ENCODE measurements at places on chromosomes 3 and 15. TPM values are rescaled to one million over a fixed set of nuclear protein-coding genes. Genes with fewer than 3 reads are reported as not detected.
A peak's percentile ranks its signal among the peaks of the same experiment; 100 is the strongest.

CYP11A1 gene
- total RNA-seq, result 1.3 TPM

IRAK2 gene
- total RNA-seq, result 4.7 TPM

PLCL2 gene
- total RNA-seq, result 9.3 TPM

FOXB1 gene
- not detected for total RNA-seq

- H3K36me3 ChIP-seq, result no peaks in the 10 kb centered on the region
- peaks cover 7% of the 10 kb centered on the region for H3K4me1 ChIP-seq
- H3K4me3 ChIP-seq, result no peak overlapping the region
- H3K27me3 ChIP-seq, result no peaks in the 10 kb centered on the region
- H3K27ac ChIP-seq, result no peak overlapping the region
Observed at GRCh38 chr3:107574650-107575049, 51.9 kb downstream of the BBX start.

DNA sequence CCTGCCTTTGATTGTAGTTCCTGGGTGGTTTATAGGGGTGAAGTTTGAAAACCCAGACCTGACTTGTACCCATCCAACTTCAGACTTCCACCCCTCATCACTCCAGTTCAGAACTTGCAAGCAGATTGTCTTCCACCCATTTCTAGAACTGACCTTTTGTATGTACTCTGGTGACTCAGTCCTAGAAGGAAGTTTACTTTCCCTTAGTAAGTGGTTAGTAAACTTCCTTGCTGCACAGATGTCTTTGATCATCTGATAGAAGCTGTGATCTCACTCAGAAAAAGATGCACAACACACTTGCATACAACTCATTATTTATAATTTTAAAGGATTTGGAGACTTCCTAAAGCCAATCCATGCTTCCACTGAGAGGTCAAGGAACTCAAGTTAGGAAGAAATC is 368.0 kb downstream of the MFSD1 start:
- H3K4me1 ChIP-seq, result peaks cover 9% of the 10 kb centered on the region
- H3K27ac ChIP-seq, result no peak overlapping the region
- no peaks in the 10 kb centered on the region for H3K36me3 ChIP-seq
- no peaks in the 10 kb centered on the region for H3K27me3 ChIP-seq
- H3K4me3 ChIP-seq, result no peak overlapping the region

DNA sequence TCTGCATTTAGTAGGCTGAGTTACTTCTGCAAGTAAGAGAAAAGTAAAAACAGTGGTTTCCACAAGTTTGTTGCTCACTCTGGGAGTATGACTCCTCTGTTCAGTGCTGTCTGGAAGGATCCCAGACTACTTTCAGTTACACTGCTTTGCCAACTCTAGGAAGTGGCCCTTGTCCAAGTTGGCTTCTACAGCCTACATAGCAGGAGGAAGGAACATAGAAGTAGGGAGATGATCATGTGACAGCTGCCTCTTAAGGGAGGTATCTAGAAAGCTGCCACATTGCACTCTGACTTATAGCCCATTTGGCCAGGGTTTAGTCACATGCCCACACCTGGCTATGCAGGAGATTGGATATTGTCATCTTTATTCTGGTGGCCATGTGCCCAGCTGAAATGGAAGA is 298.1 kb downstream of the NSUN3 start:
- DNase-seq, result no peak
- no peak overlapping the region for H3K27ac ChIP-seq
- no peaks in the 10 kb centered on the region for H3K27me3 ChIP-seq
- H3K4me1 ChIP-seq, result no peaks in the 10 kb centered on the region
- H3K36me3 ChIP-seq, result no peaks in the 10 kb centered on the region

- no peak overlapping the region for H3K27ac ChIP-seq
- H3K4me3 ChIP-seq, result no peak overlapping the region
- no peak for DNase-seq
- no peaks in the 10 kb centered on the region for H3K36me3 ChIP-seq
- H3K4me1 ChIP-seq, result no peaks in the 10 kb centered on the region
Observed at GRCh38 chr3:173761161-173761560, 363.6 kb downstream of the NLGN1 start.

DNA sequence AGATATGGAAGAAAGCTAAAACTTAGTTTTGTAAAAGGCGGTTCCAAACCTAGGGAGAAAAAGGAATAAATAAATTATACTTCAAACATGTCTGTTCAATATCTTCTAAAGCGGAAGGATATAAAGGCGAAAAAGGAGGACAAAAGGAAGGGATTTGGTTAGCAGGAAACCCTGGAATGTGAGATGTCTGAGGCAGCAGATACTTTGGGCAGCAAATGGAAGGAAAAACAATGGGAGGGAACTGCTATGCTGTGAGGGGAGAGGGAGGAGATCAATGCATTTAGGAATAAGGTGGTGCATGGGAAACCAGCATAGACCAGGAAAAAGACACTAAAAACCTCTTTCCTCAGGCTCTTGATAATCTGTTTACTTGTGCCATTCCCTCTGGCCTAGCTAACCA is 120.8 kb downstream of the DNAH12 start:
- H3K36me3 ChIP-seq, result no peaks in the 10 kb centered on the region
- H3K4me1 ChIP-seq, result no peaks in the 10 kb centered on the region
- no peak overlapping the region for H3K27ac ChIP-seq
- no peak for DNase-seq
- H3K27me3 ChIP-seq, result no peaks in the 10 kb centered on the region

GRCh38 chr3:18623220-18623619 is 198.1 kb upstream of the SATB1 start:
- no peaks in the 10 kb centered on the region for H3K4me1 ChIP-seq
- no peak for DNase-seq
- H3K36me3 ChIP-seq, result no peaks in the 10 kb centered on the region
- H3K27me3 ChIP-seq, result no peaks in the 10 kb centered on the region
- H3K4me3 ChIP-seq, result no peak overlapping the region
- H3K27ac ChIP-seq, result no peak overlapping the region

DNA sequence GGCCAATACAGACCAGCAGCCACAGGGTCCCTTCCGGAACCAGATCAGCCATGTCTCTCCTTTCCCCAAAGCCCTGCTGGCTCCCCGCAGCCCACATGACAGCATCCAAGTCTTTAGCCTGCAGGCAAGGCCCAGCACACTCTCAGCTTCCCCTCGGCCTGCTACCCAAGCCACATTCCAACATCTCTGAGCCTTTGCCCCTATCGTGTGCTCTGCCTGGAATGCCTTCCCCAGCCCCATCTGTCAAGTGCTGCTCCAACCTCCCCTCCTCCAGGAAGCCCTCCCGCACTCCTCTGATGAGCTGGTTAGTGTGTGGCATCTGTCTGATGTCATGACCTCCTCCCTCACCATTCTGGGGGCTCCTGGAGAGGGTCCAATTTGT is 8.5 kb downstream of the PLXND1 start:
- peaks cover 63% of the 10 kb centered on the region for H3K4me1 ChIP-seq
- no peak overlapping the region for H3K4me3 ChIP-seq
- DNase-seq, result no peak
- peak overlapping the region; percentile 75 for H3K27ac ChIP-seq
- H3K27me3 ChIP-seq, result no peaks in the 10 kb centered on the region

DNA sequence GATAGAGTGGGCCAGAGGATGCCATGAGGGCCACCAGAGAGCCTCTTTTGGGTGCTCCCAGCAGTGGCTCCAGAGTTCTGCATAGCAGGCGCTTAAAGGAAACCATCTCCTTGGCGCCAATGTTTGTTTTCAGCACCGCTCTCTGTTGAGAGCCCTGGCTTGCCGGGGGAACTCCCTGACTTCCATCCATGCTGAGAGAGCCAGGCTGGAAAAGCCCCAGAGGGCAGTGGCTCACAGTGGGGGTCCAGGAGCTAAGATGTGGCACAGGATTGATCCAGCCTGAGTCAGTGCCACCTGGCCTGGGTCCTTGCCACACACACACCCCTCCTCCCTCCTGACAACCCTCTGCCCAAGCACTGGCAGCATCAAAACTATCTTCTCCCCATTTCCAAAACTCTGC is 50.4 kb upstream of the HACD2 start:
- H3K4me1 ChIP-seq, result peaks cover 19% of the 10 kb centered on the region
- H3K4me3 ChIP-seq, result no peak overlapping the region
- H3K27me3 ChIP-seq, result no peaks in the 10 kb centered on the region
- H3K27ac ChIP-seq, result no peak overlapping the region
- no peaks in the 10 kb centered on the region for H3K36me3 ChIP-seq

GRCh38 chr3:193515966-193516365 is 38.7 kb downstream of the ATP13A4 start:
- no peaks in the 10 kb centered on the region for H3K4me1 ChIP-seq
- H3K36me3 ChIP-seq, result no peaks in the 10 kb centered on the region
- H3K4me3 ChIP-seq, result no peak overlapping the region
- no peak overlapping the region for H3K27ac ChIP-seq

GRCh38 chr3:83500422-83500821 is 1458.4 kb upstream of the CADM2 start:
- no peak overlapping the region for H3K4me3 ChIP-seq
- no peak overlapping the region for H3K27ac ChIP-seq
- no peaks in the 10 kb centered on the region for H3K4me1 ChIP-seq
- no peak for DNase-seq
- no peaks in the 10 kb centered on the region for H3K27me3 ChIP-seq

DNA sequence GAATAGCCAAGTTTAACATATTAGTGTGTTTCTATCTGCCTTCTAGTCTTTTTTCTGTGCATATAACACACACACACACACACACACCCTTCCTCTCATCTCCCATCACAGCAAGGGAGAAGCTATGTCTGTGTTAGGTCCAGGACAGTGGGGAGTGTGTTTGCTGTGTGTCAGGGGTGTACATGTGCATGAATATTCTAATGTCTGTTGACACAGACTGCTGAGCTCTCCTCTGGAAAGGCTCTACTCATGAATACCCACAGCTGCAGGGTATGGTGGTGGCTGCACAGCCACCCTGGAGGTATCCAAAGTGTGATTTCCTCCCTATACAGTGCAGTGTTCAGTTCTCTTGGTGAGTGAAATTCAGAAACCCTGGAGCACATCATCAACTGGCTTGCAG is 42.9 kb downstream of the ARNT2 start:
- peaks cover 5% of the 10 kb centered on the region for H3K4me1 ChIP-seq
- no peak for DNase-seq
- H3K27me3 ChIP-seq, result no peaks in the 10 kb centered on the region
- H3K4me3 ChIP-seq, result no peak overlapping the region
- no peak overlapping the region for H3K27ac ChIP-seq

DNA sequence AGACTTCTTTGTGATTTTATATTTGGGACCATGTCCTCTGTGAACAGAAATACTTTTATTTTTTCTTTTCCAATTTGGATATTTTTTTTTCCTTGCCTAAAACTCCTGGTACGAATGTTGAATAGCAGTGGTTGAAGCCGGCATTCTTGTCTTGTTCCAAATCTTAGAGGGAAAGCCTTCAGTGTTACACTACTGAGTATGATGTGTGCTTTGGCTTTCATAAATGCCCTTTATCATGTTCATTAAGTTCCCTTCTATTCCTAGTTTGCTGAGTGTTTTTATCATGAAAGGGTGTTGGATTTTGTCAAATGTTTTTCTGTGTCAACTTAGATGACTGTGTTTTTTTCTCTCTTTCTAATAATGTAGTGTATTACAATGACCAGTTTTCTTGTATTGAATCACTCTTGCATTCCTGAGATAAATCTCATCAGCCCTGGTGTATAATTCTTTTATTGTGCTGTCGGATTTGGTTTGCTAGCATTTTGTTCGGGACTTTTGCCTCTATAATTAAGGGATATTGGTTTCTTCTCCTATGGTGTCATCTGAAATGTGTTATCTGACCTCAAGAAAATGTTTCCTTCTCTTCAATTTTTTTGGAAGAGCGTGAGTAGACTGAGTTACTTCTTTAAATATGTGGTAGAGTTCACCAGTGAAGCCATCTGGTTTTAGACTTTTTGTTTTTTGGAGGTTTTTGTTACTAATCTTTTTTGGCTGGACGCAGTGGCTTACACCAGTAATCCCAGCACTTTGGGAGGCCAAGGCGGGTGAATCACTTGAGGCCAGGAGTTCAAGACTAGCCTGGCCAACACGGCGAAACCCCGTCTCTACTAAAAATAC is 33.3 kb downstream of the MAP1A start:
- H3K4me1 ChIP-seq, result peaks cover 10% of the 10 kb centered on the region
- no peak for DNase-seq
- peaks cover 9% of the 10 kb centered on the region for H3K36me3 ChIP-seq

- H3K4me3 ChIP-seq, result no peak overlapping the region
- no peak for DNase-seq
- no peaks in the 10 kb centered on the region for H3K36me3 ChIP-seq
- H3K27me3 ChIP-seq, result no peaks in the 10 kb centered on the region
Observed at GRCh38 chr15:52462806-52463360, 65.8 kb downstream of the MYO5A start.

DNA sequence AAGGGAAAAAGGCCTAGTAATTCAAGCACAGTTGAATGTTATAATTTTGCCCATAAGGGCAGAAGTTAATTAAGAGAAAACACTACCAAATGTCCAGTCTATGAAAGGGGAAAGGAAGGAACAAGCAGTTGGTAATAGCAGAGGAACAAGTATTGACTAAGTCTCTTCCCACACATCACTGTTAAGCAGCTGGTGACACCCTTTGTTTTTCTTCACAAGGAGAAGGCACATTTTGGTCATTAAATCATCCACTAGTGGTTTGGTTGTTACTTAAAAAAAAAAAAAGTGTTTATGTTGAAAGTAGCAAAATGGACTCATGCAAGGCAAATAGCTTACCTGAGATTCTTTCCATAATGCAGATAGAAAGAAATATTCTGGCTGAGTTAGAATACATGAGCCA is 321.4 kb upstream of the NECTIN3 start:
- no peaks in the 10 kb centered on the region for H3K4me1 ChIP-seq
- no peak overlapping the region for H3K27ac ChIP-seq
- no peaks in the 10 kb centered on the region for H3K36me3 ChIP-seq
- DNase-seq, result no peak
- no peak overlapping the region for H3K4me3 ChIP-seq
- no peaks in the 10 kb centered on the region for H3K27me3 ChIP-seq

DNA sequence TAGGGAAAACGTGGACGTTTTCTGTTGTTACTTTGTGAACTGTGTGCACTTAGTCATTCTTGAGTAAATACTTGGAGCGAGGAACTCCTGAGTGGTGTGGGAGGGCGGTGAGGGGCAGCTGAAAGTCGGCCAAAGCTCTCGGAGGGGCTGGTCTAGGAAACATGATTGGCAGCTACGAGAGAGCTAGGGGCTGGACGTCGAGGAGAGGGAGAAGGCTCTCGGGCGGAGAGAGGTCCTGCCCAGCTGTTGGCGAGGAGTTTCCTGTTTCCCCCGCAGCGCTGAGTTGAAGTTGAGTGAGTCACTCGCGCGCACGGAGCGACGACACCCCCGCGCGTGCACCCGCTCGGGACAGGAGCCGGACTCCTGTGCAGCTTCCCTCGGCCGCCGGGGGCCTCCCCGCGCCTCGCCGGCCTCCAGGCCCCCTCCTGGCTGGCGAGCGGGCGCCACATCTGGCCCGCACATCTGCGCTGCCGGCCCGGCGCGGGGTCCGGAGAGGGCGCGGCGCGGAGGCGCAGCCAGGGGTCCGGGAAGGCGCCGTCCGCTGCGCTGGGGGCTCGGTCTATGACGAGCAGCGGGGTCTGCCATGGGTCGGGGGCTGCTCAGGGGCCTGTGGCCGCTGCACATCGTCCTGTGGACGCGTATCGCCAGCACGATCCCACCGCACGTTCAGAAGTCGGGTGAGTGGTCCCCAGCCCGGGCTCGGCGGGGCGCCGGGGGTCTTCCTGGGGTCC is at the start of gene TGFBR2:
Gene TGFBR2, plus strand, starts transcription at position 301 of the 731 bp plus-strand sequence. Its CDS starts 283 bp downstream, at position 584.
- DNase-seq, result peak; percentile 97
- H3K4me1 ChIP-seq, result peaks cover 34% of the 10 kb centered on the region
- H3K27me3 ChIP-seq, result no peaks in the 10 kb centered on the region
- peak within 1 kb of the TSS; percentile 77 for H3K27ac ChIP-seq
- H3K4me3 ChIP-seq, result peak within 1 kb of the TSS; percentile 88

- DNase-seq, result no peak
- no peaks in the 10 kb centered on the region for H3K4me1 ChIP-seq
Observed at GRCh38 chr3:13462822-13463221, 17.3 kb upstream of the HDAC11 start.

- H3K27me3 ChIP-seq, result no peaks in the 10 kb centered on the region
- H3K27ac ChIP-seq, result no peak overlapping the region
- no peaks in the 10 kb centered on the region for H3K4me1 ChIP-seq
- DNase-seq, result no peak
- H3K36me3 ChIP-seq, result no peaks in the 10 kb centered on the region
Observed at GRCh38 chr15:62047282-62047827, 12.9 kb downstream of the VPS13C start.
